ENCODE measurements at places on chromosomes 1 and 21.

- no peak for ATAC-seq
Observed at GRCh38 chr1:111629190-111629954, 9.8 kb downstream of the RAP1A start.

- ATAC-seq = no peak
Observed at GRCh38 chr1:221621683-221622082, 120.2 kb downstream of the DUSP10 start.

- ATAC-seq = no peak
Observed at GRCh38 chr1:168081373-168082007, 55.2 kb downstream of the GPR161 start.

DNA sequence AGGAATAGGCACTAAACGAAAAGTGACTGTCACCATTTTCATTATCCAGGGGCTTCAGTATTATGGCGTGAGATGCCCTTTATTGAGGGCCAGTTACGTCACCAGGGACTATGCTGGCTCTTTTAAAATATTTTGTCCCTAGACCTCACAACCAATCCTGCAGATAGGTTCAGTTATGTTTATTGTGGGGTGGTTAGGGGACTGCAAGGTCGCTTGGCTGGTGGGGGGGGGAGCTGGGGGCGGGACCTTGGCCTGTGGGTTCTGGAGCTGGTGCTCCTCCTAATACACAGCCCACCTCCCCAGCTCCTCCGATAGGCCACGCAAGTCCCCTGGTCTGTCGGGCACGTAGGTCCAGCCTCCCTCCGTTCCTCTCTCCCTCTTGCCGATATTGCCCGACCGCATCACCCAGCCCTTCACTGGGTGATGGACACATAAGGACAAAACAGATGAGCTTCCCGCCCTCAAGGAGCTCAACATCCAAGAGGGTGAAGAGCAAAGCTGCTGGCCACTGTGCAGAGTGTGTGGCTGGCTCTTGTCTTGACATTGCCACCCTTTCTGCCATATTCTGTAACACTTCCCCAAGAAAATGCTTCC is 271.8 kb downstream of the MATN1 start:
- ATAC-seq = no peak

- peak; percentile 18 for ATAC-seq
Observed at GRCh38 chr1:101308935-101309333, 72.1 kb downstream of the S1PR1 start.

All from SK-N-SH treated with all-trans-retinoic acid at 6 μM for 48 hours (cell line).